Stimulated activated CD8-positive, alpha-beta memory T cell treated with anti-CD3 and anti-CD28 coated beads, Interleukin-7, amount 100 ng/mL, for 48 hours (primary cell): ENCODE measurements at places on chromosomes 11 and 22.
A peak's percentile ranks its signal among the peaks of the same experiment; 100 is the strongest.

DNA sequence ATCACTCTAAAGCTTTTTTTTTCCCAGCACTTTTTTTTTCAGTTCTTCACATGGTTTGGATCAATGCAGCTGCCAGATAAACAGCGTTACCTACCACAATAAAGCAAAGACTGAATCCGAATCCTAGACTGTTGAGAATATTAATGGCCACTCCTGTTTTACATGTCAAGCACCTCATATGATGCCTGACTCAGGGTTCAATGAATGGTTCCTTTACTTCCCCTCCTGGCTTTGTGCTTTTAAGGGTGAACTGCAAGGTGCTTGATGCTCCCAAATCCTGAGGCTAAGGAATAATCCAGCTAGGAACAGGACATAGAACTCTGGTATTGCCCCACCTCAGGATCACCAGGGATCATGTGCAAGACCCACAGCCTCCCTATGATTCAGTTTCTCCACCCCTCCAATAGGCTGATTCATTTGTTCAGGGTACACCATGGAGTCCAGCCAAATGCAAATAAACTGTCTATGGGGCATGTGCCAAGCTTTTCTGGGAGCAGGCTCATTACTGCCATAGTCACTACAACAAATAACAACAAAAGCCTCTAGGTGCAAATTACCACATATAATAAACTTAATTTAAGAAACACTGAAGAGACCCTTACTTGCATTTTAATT, 104.3 kb downstream of the GAB2 start:
- no peak for DNase-seq

DNA sequence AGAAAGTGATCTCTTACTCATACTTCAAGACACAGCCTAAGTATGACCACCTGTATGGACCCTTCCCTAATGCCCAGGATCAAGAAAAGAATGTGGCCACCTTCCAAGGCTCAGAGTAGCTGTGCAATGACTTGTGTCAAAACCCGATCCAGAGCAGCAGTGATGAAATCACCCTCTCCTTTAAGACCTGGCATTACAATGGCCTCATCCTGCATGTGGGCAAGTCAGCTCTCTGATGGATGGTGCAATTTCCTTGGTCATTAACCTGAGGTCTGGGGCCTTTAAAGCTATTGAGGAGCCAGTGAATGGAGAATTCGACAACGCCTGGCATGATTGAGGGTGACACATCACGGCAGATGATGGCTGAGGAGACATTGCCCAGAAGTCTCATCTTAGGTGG, 9.1 kb upstream of the TUBA8 start:
- DNase-seq = no peak

DNA sequence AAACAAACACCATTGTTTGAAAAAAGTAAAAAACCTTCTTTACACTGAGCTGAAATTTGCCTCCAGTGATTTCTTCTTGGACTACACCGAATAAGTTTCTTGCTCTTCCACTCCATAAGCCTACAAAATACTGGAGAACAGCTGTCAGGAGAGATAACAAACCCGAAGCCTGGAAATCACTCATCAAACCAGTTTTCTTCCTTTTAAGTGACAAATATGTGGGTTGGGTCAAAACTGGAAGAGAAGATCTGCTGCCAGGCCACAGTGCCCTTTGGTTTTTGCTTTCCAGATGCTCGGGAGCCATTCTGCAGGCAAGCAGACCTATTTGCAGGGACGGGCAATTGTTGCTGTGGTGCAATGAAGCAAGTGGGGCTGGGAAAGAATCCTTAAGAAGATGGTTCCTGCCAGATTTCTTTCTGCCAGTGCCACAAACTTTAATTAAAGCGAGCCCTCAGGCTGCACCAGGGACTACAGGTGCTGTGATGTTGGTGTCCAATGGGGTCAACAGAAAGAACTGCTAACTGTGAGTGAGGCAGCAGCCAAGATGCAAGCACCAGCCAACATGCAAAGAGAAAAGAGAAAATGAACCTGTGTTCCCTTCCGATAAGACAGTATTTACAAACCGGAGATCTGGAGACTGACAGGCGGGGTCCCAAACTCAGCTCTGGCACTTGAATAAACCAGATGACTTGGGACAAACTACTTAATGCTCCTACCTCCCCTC, 44.8 kb upstream of the SMCO4 start:
- no peak for DNase-seq

DNA sequence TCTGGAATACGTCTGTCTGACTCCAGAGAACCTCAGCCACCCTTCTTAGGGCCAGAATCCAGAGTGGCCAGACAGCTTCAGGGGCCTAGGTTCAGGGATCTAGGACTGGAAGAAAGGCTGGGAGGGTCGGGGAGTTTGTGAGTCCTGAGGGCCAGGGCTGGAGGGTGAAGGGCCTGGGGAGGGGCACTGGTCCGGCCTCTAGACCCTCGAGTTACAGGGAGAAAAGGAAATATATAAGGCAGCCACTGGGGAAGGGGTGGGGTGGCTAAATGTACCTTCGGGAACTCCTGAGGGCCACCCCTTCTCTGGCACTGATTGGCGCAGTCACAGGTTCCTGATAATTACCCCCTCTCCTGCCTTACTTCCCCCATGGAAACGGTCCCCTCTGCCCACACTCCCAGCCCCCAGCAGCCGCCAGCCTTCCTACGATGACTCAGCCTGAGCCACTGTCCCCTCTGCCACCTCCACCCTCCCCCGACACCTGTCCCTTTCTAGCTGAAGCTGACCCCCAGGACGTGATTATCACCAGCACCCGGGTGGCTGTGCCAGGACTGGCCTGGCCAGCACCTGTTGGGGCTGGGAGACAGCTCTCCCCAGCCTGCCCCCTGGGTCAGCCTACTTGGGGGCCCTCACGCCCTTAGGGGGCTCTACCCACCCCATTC, 26.4 kb downstream of the MB start:
- no peak for DNase-seq

GRCh38 chr11:113308601-113309000, 5.8 kb upstream of the TTC12 start:
- no peak for DNase-seq

DNA sequence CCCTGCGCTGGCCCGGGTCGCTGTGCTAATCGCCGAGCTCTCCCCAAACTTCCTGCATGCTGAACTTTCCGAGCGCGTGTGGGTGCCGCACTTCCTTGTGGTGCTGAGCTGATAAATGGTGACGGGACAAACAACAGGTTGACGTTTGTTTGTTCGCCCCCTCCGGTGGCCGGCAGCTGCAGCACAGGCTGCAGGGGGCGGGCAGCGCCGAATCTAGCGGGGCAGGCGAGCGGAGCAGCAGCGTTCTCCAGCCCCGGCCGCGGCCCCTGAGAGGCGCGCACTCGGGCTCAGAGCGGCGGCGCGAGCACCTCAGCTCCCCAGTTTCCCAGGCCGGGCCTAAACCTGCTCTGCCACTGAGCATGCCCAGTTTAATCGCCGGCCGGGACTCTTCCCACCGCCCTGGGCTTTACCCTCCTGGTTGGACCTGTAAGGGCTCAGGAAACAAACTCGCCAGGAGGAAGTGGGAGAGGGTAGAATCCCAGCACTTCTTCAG, at the start of gene PDGFD:
Gene PDGFD, minus strand, starts transcription at position 120 of the 493 bp plus-strand sequence.
- DNase-seq = peak; percentile 14

- DNase-seq = no peak
These were observed 33.6 kb downstream of the OSBP start for GRCh38 chr11:59582006-59582405.

DNA sequence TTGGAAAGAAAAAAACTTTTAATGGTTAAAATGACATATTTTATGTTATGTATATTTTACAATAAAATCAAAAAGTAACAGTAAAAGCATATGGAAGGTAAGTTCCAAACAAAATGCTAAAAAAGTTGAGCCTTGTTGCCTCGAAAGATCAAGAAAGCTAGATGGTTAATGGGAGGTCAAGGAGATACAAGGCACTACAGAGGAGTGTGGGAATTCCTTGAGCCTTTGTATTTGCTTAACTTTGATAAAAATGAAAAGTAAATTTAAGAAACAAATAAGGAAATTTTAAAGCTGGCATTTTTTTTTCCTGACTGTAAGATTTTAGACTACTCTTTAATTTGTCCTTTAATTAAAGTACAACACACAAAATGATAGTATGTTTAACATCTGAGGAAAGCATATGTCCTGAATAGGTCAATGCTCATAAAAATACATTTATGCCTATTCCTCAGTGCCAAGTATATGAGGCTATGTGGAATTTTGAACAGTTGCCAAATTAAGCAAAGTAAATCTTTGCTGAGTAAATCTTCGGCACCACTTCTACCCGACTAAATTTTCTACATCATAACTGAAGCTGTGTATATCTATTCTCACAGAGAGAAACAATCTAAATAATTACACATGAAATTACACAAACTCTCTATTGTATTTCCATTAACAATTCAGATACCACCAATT, 108.8 kb downstream of the TTC28 start:
- no peak for DNase-seq

DNA sequence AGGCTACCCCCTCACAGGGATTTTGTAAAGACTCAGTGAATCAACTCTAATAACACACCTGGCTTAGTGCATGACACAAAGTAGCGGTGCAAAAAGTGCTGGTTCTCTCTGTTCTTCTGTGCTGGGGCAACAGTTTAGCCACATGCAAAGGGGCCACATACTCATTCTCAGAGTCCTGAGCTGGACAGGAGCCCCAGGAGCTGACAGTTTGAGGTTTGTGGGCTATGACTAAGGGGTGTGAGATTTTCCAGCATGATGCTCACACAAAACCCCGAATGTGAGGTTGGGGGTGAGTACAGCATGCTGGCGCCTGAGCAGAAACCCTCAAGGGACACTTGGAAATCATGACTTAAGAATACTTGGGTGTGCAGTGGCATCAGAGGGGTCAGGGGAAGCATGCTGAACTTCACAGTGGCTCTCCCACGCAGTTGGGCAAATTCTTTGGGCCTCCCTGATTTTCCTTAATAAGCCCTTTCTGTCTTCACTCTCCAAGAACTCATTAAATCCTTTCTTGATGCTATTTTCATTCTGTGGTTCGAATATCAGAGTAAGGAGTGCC, 31.0 kb downstream of the TMPRSS5 start:
- peak; percentile 19 for DNase-seq

DNA sequence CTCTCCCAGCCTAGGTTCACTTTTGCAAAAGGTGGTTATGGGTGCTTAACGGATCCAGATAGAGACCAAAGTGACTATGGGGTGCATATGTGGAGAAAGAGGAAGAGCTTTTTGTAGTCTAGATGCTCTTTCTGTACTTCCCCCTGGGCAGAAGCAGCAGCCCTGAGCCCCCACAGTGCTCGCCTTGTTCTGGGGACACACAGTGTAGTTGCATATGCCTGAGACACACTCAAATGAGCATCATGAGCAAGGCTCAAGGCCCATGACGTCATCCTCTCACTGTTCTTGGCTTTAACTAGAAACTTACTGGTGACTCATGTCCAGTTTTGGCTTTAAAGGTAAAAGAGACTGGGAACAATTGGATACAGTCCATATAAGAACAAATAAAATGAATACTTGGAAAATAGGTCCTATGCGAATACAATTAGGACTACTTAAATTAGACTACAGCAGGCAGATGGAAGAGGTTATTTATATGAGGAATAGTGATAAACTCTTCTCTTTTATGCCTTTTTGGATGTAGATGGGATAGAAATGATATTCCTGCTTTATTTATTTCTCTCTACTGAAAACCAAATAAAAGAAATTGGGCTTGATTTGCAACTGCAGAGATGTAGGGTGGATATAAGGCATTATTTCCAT, 20.1 kb upstream of the PEX26 start:
- DNase-seq = no peak

- no peak for DNase-seq
These were observed 4.2 kb downstream of the GP1BB start for GRCh38 chr22:19727310-19728150.

- no peak for DNase-seq
These were observed 33.2 kb upstream of the CCDC89 start for GRCh38 chr11:85718991-85719807.

DNA sequence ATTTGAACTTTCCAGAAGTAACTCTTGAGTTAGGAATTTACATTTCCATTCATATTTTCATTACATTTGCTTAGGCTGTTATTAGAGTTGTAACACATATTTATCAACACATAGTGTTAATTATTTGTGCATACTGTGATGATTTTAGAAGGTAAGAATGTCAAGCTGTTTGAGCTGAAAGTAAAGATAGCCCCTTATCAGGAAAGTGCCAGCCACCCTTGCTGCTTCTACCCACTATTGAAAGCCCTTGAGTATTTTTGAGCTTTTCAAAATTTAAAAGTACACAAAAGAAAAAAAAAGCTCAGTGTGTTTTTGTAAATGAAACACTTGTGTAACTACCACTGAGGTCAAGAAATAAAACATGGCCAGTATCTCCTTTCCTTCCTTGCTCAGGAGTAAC, 8.0 kb downstream of the APLP2 start:
- no peak for DNase-seq

DNA sequence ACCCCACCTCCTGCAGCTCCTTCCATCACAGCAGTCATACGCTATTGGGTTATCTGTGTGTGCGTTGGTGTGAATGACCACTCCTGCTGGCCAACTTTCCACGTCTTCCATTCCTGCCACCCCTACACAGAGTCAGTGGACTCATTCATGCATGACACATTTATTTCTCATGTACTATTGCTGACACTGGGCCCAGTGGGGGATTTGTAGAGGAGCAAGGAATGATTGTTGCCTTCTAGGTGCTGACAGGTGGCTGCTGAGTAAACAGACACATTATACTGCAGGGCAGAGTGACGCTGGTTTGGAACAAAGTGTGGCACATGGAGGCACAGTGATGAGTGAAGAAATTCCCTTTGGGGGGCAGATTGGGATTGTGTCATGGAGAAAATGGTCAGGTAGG, 113.9 kb downstream of the CCDC81 start:
- DNase-seq = no peak

GRCh38 chr11:108587109-108587508, 6.5 kb downstream of the EXPH5 start:
- DNase-seq = no peak

DNA sequence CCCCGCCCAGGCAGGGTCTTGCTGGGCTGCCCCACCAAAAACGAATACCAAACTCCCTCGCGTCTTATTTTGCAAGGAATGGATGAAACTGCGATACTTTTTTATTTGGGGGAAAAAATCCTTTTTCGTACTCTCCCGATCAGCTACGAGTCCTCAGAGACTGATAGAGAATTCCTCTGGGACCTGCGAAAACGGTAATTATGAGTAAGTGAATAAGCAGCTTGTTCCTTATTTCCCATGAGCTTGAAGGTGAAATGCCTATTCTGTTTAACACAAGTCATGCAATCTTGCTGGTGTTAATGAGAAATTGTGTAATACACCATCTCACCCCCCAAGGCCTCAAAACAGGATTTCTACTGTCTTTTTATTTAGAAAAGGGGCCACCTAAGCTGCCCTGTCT, 5.5 kb downstream of the GRK3 start:
- DNase-seq = no peak

- DNase-seq = no peak
These were observed 34.7 kb upstream of the ELF5 start for GRCh38 chr11:34548278-34548677.

DNA sequence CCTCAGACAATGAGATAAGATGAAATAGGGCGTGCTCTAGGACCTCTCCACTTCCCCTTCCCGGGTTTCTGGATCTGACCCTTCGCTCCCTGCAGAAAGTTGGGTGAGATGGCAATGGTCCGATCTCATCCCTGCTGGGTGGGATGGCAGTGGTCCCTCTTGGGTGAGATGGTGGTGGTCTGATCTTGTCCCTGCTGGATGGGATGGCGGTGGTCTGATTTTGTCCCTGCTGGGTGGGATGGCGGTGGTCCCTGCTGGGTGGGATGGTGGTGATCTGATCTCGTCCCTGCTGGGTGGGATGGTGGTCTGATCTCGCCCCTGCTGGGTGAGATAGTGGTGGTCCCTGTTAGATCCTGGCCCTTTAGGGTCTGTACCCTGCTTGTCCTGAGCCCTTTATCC, 21.3 kb downstream of the ST14 start:
- no peak for DNase-seq
